ENCODE measurements at places on chromosomes 1 and 21. TPM values are rescaled to one million over a fixed set of nuclear protein-coding genes. Genes with fewer than 3 reads are reported as not detected.
A peak's percentile ranks its signal among the peaks of the same experiment; 100 is the strongest.

COL24A1 gene
- 40.8 TPM for polyA plus RNA-seq

LAPTM5 gene
- 29.5 TPM for polyA plus RNA-seq

SCAMP3 gene
- polyA plus RNA-seq, result 51.2 TPM

GRCh38 chr1:211630236-211631081 is 45.0 kb downstream of the NEK2 start:
- no peak for DNase-seq

DNA sequence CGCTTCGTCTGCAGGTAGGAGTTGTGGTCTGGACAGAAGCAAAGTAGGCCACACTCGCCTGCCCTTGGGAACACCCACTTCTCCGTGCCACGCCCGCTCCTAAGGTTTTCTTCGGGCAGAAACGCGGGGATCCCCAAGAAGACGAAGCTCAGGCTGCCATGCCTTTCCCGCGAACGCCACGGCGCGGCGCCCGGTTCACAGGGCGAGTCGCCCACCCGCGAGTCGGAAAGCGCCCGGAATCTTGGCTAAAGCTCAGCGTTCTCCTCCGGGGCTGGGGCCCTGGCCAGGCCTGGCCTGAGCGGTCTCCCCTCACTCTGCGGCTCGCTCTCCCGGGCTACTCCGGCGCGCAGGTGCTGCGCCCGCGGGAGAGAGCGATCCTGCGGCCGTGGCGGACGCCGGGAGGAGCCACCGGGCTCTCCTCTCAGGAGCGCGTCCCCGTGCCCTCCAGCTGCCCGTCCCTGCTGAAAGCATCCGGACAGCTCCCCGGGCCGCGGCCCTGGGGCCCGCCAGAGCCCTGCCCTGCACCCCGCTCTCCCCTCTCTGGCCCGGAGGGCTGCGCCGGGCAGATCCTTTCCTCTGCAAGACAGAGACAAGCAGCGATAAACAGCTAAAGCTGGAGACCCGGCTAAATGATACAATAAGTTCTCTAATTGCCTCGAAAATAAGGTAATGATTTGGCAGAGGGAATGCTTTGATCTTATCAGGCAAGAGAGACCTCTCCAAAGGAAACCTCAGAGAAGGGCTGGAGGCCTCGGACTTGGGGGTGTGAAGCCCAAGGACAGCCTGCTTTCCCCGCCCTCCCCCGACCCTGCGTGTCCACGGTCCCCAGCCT is 6.7 kb upstream of the WNT2B start:
- DNase-seq, result peak; percentile 82

DNA sequence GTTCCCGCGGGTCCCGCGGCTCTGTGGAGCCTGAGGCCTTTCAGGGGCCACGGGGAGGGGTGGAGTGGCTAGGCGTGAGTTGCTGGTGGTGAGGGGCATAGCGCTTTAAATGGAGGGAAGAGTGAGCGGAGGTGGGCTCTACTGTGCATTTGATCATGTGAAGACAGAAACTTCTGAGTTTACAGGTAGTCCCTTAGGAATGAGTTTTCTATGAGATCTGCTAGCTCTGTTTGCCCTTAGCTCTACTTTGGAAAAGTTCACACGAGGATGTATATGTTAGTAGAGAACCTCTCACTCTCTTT is 593 bp downstream of the ST6GALNAC3 start:
- DNase-seq, result no peak

- no peak for DNase-seq
Observed at GRCh38 chr1:209519786-209520185, 63.7 kb upstream of the CAMK1G start.

Measured in left lung (tissue), 14 donors.